Activated CD4-positive, alpha-beta T cell treated with anti-CD3 and anti-CD28 coated beads, Interleukin-2, Interleukin-4, amounts not matched to agents 100 ng/mL and 50 ng/mL, durations not matched to agents 16 hours and 8 hours (primary cell): ENCODE measurements at places on chromosomes 3 and 15.

DNA sequence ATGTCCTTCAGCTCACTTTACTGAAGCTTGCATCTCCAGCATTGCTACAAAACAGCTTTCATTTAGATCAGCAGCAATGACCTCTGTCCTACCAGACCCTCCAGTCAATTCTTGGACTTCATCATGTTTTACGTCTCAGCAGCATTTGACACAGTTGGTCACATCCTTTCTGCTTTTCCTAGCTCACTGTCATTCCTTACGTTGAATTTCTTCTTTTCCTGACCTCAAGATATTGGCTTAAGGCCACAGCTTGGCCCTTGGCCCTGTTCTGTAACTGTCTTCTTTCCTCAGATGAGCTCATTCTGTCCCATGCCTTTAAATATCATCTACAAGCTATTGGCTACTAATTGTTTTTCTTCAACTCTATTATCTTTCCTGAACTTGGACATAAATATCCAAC is 576.2 kb upstream of the KCNMB2 start:
- no peak for DNase-seq

GRCh38 chr3:127036209-127037020 is 53.5 kb downstream of the PLXNA1 start:
- DNase-seq, result no peak

DNA sequence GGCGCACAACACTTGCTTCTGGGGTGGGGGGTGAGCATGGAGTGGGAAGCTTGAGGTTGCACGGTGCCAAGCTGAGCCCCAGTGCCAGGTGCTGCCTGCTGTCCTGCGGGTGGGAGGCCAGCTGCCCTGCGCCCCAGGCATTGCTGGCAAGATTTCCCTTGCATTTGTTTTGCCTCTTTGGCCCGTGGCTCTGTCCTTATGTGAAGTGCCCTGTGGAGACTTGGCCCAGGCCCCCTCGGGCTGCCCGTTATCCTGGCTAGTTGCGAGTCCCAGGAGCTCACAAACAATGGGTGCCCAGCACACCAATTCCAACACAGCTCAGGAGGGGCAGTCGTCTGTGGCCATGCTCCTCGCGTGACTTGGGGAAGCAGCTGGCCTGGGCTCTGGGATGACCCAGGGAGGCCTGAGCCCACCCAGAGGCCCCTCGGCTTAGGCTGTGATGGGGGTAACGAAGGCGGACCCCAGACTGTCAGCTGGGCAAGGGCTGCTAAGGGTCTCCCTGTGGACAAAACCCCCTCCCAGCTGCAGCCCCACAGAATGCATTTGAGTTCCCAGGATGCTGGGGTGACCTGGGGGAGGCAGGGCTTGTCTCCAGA is 5.9 kb downstream of the C3orf22 start:
- DNase-seq, result no peak

- peak; percentile 91 for DNase-seq
These were observed at the start of gene KNL1 for GRCh38 chr15:40593588-40594428. KNL1 (plus strand) TSS chr15:40594249; CDS start chr15:40602932, 8,683 bp downstream.

- no peak for DNase-seq
These were observed 24.7 kb upstream of the TIPARP start for GRCh38 chr3:156649681-156650080.

DNA sequence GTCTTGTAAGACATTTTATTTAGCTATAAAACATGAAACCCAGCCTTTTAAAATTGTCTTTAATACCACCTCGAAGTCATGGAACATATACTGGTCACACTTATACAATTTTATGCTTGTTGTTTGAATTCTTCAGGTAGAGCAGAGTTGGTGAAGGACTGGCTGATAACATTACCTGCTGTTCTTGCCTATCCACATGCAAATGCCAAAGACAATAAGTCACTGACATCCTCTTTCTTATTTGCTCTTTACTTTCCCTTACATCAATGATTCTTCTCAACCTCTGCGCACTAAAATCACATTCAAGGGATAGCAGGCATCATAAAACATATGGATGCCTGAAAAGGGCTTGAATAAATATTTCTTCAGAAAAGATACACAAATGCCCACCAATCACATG is 392.5 kb upstream of the ATP11B start:
- DNase-seq, result no peak

- peak; percentile 7 for DNase-seq
These were observed 11.6 kb downstream of the TAMM41 start for GRCh38 chr3:11835028-11835639.

- no peak for DNase-seq
These were observed 8.6 kb downstream of the KLHL25 start for GRCh38 chr15:85785887-85786780.

DNA sequence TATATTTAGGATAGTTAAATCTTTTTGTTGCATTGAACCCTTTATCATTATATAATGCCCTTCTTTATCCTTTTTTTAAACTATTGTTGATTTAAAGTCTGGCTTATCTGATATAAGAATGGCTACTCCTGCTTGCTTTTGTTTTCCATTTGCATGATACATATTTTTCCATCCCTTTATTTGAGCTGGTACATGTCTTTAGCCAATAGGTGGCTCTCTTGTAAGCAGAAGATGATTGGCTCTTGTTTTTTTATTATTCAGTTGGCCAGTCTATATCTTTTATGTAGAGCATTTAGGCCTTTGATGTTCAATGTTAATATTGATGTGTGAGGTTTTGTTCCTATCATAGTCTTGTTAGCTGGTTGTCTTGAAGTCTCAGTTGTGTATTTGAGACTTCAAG is 99.5 kb upstream of the MCTP2 start:
- no peak for DNase-seq

DNA sequence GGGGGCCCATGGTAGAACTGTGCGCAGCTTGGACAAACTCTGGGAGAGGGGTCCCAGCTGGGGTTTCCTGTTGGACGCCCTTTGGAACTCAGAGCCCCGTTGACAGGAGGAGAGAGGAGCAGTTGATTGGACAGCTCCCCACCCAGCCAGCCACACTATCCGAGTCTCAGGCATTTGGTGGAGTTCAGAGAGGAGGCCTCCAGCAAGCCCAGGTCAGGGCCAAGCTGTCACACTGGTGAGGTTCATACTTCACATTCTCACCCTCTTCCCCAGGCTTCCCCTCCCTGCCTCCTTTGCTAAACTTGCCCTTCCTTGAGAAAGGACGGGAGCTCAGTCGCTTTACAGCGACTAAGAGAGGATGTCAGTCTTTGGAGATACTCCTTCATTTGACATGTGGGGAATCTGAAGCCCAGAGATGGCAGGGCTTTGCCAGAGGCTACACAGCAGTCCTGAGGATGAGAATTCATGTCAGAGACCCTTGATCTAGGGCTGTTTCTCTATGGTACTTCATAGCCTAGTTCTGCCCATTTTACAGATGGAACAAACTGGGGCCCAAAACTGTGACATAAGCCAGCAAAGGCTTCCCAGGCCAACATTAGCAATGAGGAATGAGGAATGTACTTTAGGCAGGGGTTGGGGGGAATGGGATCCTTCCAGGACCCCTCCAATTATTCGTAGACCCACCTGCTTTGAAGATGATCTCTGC is 142.2 kb downstream of the SMAD6 start:
- no peak for DNase-seq

DNA sequence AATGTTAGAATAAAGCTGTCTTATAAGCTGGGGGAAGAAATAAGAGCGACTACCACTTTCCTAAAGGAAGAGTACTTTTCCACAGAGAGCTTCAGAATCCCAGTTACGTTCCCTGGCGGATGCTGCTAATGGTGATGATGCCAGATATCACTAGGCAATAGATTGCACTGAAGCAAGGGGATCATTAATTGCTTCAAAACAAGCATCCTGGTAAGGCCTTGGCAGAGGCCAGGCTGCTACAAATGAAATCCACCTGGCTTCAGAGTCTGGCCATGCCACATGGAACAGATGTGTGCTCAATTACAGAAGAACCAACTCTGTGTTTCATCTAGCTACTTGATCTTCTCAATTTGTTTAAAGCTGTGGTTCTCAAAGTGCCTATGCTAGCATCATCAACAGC is 129.2 kb upstream of the IL12A start:
- DNase-seq, result no peak

GRCh38 chr15:94968133-94968532 is 736.8 kb downstream of the MCTP2 start:
- DNase-seq, result no peak

- no peak for DNase-seq
These were observed 5.5 kb downstream of the SEMA5B start for GRCh38 chr3:123021996-123022510.

- DNase-seq, result no peak
These were observed 102.3 kb upstream of the GOLGA6L6 start for GRCh38 chr15:20643829-20644425.

DNA sequence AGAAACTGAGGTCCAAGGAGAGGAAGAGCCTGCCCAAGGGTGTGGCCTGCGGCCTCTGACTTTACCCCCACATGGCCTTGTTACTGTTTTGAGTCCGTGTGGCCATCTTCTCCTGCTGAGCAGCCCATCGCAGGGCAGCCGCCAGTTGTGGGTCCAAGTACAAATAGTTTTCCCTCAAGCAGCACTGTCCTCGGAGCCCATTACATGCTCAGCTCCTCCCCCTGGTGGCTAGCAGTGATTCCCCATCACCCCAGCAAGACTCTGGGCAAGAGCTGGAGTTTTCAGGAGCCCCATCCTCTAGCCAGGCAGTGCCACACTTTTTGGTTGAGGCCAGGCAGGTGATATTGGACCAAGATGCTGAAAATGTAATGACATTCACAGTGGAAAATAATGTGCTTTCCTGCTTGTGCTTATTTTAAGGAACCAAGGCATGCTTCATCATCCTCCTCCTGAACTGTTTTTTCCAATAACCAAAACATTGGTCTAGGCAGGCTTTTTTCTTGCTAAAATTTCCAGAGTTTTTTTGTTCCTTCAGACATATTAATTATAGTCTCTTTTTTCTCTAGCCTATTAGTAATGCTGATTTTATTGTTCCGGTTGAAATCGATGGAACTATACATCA is 23.2 kb upstream of the VILL start:
- peak; percentile 57 for DNase-seq

- no peak for DNase-seq
These were observed 173.6 kb upstream of the LYSMD4 start for GRCh38 chr15:99906793-99907192.

GRCh38 chr3:139676632-139677387 is 962 bp downstream of the NMNAT3 start:
- no peak for DNase-seq

DNA sequence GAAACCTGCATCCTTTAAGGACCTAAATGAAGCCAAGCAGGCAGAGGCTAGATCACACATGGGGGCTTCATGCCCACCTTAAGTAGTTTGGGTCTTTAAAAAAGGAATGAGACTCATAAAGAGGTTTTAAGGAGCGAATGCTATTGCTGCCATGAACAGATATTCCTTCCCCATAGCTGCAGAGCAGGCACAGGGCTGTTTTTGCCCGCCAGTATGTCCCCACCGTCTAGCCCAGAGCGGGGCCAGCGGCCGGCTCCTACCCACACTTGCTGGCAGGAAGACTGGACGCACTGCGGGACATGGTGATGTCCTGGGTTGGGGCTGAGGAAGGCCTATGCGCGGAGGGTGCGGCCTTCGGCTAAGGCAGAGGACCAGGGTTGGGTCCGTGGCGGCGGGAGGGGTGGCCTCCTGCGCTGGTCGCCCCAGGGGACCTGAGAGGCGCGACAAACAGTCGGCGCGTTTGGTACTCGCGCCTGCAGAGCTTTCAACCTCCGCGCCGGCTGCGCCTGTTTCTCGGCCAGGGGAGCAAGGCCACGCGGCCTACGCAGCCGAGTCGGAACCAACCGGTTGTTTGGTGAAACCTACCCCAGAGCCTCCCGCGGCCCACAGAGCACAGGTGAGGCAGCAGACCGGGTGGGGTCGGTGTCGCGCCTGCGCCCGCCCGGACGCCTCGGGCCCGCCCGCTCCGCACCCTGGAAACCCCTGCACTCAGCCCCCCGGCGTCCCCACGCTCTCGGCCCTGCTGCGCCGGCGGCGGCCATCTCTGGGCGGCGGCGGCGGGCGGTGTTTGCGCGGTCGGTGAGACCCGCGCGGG is at the start of gene FAIM:
TSS of gene FAIM (plus strand) at position 450 of the 814 bp plus-strand sequence. CDS start 10,956 bp downstream, outside the sequence.
- peak; percentile 53 for DNase-seq

DNA sequence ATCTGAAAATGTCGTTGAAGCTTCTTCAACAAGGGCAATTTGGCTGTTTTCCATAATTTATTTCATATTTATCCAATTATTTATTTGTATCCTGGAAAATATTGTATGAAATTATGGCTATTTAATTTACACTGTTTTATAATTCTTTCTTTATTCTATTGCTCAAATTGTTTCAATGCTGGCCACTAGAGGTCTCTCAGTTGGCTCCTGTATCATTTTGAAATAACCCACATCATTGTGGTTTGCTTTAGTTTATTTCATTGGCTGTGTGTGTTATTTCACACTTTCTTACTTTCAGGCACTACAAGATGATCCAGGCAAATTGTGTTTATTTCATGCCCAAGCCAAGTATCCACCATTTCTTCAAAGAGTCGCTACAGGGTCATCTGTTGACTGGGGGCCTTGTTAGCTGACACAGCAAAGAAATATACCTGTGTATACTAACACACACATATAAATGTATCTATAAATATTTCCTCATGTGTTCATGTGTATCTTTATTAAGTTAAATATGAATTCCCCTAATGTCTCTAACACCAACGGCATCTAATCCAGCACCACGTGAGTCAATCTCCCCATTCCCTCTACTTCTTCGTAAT is 86.2 kb downstream of the NPAP1 start:
- no peak for DNase-seq

GRCh38 chr15:50968353-50968752 is 59.9 kb downstream of the AP4E1 start:
- no peak for DNase-seq

DNA sequence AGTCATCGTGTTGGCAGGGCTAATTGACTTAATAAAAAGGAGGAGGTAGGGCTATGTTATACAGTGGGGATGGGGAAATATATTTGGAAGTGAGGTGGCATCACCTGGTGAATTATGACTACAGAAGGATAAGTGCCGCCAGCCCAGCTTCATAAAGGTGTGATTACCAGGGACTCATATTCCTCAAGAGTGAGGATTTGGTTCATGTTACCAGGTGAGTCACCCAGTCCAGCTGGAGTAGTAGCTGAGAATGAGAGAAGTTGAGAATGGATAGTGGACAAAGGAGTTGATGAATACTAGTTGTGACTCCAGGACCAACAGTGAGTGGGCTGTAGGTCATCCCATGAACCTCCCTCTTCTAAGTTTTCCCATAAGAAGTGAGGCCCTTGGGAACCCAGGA is 143.0 kb upstream of the GALNT15 start:
- DNase-seq, result no peak

DNA sequence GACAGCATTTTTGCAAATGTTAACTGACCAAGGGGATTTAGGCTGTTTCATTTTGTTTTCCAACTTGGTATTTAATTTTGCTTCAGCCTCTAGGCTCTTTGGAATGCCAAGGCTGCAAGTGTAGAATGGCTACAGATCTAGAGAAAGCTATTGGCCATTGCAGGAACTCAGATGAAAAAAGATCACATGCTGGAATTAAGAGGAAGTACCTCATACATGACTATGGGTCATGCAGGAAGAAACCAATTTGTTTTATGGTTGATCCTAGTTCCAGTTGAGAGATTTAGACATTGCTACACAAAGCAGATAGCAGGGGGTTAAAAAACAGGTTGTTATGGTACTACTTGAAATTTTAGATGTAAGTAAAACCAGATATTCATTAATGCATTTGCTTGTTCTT is 12.7 kb upstream of the CLDN16 start:
- DNase-seq, result no peak
